ENCODE measurements at places on chromosomes 16 and 17.

DNA sequence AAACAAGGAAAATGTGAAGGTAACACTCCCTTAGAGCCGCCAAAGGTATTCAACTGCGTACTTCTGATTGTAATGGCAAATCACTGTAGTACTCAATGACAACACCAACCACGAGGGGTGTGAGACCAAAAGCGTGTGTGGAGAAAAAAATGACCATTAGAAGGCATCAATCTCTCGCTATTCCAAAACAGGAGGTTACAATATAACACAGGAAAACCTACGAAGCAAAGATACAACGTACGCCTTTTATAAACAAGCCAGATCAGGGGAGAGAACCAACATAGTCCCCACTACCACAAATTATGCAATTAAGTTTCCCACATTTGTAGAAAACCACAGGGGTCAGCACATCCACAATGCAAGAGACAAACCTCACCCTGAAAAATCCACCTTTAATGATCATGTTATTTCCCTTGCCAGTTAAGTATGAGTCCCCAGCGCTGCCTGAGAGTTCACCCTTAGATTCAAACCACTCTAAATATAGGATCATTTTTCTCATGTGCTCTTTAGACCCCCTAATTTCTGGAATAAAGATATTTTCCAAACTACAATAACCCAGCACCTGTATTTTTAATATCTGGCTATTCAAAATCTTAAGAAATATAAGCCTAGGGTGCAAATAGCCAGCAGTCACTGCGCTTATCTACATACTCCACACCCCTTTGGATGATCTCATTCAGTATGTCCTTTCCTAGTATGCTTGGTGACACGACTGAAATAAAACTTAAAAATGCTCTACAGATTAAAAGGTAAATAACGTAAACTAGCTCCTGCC is 12.4 kb downstream of the TEX14 start:
- no peak for DNase-seq

DNA sequence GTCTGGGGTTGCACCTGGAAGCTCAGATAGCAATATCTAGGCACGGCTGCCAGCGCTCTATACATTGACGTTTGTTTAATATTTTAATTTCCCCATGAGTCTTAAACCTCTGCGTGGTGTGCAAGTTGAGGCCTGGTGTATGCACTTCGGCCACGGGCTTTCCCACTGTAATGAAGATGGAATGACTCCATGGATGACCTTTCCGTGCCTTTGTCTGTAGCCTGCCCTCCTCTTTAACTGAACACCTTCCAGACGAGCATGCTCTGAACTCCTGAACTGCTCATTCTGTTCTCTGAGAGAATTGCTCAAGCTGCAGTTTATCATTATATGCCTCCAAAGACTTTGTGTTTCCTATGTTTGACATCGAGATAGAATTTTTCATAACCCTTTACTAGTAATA is 438.8 kb downstream of the WWOX start:
- no peak for DNase-seq

- DNase-seq, result no peak
These were observed 52.9 kb downstream of the TTC19 start for GRCh38 chr17:16052486-16052885.

- DNase-seq, result no peak
These were observed 130.3 kb downstream of the IRF8 start for GRCh38 chr16:86029131-86029741.

DNA sequence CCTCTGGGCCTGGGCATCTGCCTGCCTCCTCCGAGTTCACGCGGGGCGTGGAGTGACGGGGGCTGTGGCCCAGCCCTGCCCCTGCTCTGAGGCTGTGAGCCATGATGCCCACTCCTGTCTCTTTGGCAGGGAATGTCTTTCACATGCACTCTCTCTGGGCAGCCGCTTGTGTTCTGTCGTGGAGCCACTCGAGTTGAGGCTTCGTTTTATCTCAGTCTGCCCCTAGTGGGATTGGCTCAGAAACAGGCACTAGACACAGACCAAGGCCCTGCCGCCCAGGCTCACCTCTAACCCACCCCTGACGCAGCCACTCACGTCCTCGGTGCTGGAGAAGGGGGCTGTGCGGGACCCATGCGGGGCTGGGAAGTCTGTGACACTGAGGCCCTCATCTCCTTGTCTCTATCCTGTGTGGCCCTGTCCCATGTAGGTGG is 67.5 kb upstream of the KCTD5 start:
- no peak for DNase-seq

DNA sequence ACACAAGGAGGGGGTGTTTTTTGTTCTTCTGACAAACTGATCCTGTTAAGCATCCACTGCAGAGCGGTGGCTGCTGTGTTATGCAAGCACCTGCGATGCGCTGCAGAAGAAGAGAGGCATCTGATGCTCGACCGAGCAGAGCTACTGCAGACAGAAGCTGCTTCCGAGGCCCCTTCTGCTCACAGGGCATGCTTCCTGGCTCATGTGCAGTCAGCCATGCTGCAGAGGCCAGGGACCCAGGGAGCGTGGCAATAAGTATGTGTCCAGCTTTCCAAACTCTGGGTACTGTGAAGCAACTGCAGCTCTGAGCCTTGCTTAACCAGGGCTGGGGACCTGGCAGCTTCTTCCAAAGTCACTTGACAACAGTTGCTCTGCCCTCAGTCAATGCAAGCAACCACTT is 448.6 kb upstream of the RBFOX1 start:
- DNase-seq, result no peak

- no peak for DNase-seq
These were observed 47.1 kb downstream of the AIPL1 start for GRCh38 chr17:6387858-6388257.

GRCh38 chr17:32289471-32290070 is 23.9 kb downstream of the RHBDL3 start:
- no peak for DNase-seq

- peak; percentile 90 for DNase-seq
These were observed 6.0 kb upstream of the ZNF205 start for GRCh38 chr16:3106205-3106928.

GRCh38 chr17:33200587-33200986 is 92.5 kb downstream of the ASIC2 start:
- DNase-seq, result no peak

GRCh38 chr16:66416136-66416535 is 11.0 kb upstream of the BEAN1 start:
- DNase-seq, result no peak

GRCh38 chr16:66563574-66564334 is 2.5 kb upstream of the CMTM1 start:
- DNase-seq, result no peak

Measured in hematopoietic multipotent progenitor cell treated with erythropoietin and hydrocortisone succinate and interleukin-3 and kit ligand, for 15 days (in vitro differentiated cells).